NCI-H1105 treated with DMSO at 0.1 percent for 48 hours (cell line): ENCODE measurements at places on chromosomes 5 and 9.

DNA sequence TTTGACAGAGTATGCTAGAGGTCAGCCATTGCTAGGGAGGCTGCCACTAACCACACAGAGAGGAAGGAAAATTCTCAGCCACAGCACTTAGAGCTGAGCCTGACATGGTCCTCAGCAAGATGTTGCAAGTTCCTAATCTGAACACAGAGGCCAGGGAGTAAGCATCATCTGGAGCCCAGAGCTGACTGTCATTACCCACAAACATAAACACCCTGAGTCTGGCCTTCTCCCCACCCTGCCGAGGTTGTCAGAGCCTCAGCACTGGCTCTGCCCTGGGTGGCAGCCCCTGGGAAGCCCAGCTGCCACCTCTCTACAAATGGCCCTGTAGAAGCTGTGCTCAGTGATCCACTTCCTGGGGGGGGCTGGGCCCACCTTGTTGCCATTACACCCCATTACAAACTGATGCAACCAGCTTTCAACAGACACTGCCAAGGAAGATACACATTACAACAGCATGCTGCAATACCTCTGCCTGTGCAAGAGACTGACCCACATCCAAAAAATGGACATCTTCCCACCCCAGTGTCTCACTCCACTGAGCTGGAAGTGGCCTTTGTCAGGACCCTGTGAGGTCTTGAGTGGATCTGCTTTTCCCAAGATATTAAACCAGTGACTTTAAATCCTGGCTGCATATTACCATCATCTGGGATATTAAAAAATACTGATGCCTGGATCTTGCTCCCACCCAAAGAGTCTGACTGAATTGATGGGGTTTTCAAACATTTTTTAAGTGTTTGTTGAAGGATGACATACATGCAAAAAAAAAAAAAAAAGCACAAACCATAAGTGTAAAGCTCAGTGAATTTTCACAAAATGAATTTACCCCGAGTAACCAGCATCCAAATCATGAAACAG lies 33.0 kb downstream of the IRF1 start:
- no peak for DNase-seq

DNA sequence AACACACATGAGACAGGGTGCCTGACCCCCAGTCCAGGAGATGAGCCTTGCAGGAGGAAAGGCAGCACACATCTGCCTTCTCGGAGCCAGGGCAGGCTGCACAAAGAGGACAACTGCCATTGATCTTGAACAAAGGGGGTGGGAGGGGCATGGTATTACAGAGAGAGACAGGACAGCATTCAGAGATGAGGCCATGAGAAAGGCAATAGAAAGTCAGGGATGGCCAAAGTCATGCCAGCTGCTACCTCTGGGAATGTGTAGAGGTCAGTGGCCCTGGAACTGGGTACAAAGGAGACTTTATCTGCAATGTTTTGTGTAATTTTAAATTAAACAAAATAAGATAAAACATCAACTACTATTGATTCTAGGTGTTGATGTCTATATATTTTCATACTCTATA lies 43.2 kb downstream of the WDR36 start:
- DNase-seq, result no peak

- no peak for DNase-seq
Observed at GRCh38 chr5:156815988-156816599, 34.0 kb upstream of the PPP1R2B start.

- peak; percentile 50 for DNase-seq
Observed at GRCh38 chr9:137114613-137115393, at the start of gene DPP7. Gene DPP7, minus strand, starts transcription at chr9:137114733. Its CDS starts 20 bp downstream, at chr9:137114713.

- DNase-seq, result no peak
Observed at GRCh38 chr5:136190904-136191303, 2.1 kb downstream of the SMIM32 start.

- DNase-seq, result no peak
Observed at GRCh38 chr9:90007516-90008440, 403.0 kb downstream of the GADD45G start.

DNA sequence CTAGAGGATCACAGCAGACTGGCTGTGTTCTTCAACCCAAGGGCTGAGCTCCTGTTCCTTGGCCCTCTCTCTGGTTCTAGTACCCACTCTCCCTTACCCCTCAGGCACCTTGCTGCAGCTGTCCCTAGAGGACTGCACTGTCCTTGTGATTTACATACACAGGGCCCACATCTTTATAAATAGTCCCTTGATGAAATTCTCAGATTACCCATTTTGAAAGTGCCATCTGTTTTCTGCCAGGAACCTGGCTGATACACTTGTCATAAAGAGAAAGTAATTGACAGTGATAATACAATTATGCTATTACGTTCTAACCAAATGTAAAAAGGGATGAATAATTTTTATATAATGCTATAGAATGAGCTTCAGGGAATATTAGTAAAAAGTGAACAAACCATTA lies 16.5 kb upstream of the SPARC start:
- DNase-seq, result peak; percentile 4

DNA sequence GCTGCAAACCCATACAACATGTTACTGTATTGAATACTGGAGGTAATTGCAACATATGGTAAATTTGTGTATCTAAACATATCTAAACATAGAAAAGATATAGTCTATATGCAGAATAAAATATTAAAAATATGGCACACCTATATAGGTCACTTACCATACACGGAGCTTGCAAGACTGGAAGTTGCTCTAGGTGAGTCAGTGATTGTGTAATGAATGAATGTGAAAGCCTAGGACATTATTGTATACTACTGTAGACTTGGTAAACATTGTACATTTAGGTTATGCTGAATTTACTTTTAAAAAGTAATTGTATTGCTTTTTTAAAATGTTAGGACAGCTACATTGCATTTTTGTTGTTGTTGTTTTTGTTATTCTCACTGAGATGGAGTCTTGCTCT lies 968.8 kb downstream of the TLE1 start:
- no peak for DNase-seq

DNA sequence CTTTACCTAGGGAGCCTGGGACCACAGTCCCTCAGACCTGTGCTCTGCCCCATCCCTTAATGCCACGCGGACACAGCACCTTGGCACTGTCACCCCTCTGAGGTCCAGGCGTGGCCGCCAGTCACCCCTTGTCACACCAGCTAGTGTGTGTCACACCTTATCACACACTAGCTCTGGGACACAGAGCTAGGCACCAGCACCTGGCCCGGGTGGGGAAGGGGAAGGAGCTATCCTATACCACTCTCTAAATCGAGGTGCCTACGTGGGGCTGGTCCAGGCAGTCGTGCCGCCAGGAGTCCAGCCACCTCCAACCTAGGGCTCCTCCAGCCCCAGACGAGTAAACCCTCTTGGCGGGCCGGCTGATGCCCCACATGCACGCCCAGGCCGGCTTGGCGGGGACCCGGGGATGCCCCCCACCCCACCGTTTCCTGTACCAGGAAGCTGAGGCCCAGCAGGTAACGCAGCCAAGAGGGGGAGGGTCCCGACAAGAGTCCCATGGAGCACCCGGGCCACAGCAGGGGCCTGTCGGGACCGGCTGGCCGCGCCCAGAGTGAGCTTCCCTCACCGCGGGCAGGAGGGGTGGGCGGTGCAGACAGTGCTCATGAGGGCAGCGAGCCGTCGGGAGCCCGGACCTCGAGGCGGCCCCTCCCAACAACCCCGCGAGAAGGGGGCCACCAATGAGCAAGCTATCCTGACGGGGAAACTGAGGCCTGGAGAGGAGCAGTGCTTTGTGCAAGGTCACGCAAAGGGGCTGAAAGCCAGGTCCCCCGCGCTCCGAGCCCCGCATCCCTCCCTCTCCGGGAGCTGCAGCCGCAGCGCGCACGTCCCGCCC lies 550 bp downstream of the CORO2A start:
- DNase-seq, result no peak

DNA sequence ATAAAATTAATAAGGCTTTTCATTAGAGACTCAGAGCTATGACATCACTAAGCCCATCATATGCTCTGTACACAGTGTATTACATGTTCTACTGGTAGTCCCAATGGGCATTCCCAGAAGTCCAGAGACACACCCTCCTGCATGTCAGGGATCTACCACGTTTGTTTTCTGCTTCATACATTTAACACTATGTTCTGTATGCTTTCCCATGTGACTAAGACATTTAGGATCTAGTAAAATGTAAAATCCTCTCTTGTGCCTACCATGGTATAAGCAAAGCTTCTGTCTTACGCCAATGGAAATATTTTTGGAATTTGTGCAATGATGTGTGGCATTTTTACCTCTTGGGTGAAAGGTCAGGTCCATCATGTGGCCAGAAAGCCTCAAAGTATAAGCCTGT lies 192.4 kb downstream of the ADAMTSL1 start:
- DNase-seq, result no peak

GRCh38 chr5:130545291-130545690 lies 619.8 kb downstream of the HINT1 start:
- no peak for DNase-seq

- DNase-seq, result no peak
Observed at GRCh38 chr5:123874600-123875201, 362.7 kb downstream of the CSNK1G3 start.

- DNase-seq, result no peak
Observed at GRCh38 chr9:134410071-134410834, 84.0 kb downstream of the RXRA start.

- peak; percentile 34 for DNase-seq
Observed at GRCh38 chr9:31119890-31120454, 1264.5 kb upstream of the ACO1 start.

DNA sequence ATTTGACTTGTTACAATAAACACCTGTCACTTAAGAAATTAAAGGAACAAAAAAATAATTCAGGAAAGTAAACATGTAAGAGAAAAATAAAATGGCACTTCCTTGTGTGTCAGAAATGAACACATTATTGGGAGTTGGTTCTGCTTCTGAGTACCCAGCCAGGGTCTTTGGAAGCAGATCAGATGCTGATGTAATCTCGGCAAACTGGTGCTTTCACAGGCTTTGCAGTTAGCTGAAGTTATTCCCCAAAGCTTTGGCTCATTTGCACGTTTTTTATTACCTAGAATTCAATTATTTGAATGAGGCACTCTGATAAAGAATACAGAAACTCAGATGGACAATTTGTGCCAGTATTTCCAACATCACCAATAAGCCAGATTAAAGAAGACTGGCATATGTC lies 10.9 kb downstream of the CDH18 start:
- no peak for DNase-seq

GRCh38 chr5:96067894-96068614 lies 106.4 kb upstream of the ELL2 start:
- no peak for DNase-seq

DNA sequence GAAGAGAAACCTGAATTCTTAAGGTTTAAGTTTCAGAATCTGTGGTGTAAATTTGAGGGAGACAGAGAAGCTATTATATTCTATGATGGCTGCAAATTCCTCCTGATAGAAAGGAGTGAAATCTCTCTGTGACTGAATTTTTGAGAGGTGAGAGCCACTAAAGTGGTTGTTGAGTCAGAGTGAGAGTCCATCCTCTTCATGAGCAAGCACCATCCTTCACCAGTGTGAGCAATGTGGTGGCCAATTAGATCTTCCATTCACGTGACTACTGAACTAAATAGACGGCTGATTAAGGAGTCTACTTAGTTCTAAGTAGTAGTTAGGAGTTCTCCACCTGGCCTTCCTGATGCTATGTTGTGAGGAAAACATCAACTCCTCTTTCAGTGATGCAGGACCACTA lies 147.8 kb upstream of the CCNH start:
- no peak for DNase-seq

DNA sequence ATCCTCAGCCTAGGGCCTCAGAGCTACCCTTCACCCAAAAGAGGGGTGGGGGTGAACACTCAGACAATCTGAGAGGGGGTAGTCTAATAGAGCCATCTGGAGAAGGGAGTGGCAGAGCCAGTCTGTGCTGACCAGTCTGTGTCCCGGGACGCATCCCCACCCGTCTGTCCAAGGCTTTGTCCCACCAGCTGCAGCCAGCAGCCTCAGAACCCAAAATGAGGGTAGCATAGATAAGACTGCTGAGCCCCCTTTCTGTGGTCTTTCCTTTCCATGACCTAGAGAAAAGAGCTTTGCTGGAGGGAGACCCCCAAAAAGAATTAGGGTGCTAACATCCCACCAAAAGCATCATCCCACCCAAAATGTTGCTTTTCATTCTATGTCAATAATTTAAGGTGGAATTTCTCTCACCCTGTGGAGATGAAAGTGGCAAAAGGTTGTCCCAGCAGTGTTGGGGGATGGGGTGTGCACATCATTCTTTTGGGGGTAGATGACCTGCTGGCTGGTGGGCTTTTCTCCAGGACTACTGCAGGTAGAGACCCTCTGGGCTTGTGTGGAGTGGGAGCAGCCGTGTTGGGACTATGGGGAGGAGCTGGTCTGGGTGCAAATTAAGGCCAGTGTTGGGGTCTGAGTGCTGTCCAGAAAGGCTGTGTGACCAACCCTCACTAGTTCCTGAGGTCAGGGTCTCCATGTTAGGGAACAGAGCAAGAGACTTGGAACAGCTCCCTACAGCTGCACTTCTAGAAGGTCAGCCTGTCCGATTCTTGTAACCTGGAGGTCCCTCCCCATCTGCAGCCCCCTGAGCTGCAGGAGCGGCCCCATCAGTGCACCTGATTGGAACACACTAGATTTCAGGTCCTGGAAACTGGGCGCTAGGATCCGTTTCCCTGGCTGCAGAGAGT lies 19.9 kb downstream of the URM1 start:
- DNase-seq, result no peak

- DNase-seq, result no peak
Observed at GRCh38 chr5:157025093-157025698, 33.7 kb downstream of the HAVCR1 start.

DNA sequence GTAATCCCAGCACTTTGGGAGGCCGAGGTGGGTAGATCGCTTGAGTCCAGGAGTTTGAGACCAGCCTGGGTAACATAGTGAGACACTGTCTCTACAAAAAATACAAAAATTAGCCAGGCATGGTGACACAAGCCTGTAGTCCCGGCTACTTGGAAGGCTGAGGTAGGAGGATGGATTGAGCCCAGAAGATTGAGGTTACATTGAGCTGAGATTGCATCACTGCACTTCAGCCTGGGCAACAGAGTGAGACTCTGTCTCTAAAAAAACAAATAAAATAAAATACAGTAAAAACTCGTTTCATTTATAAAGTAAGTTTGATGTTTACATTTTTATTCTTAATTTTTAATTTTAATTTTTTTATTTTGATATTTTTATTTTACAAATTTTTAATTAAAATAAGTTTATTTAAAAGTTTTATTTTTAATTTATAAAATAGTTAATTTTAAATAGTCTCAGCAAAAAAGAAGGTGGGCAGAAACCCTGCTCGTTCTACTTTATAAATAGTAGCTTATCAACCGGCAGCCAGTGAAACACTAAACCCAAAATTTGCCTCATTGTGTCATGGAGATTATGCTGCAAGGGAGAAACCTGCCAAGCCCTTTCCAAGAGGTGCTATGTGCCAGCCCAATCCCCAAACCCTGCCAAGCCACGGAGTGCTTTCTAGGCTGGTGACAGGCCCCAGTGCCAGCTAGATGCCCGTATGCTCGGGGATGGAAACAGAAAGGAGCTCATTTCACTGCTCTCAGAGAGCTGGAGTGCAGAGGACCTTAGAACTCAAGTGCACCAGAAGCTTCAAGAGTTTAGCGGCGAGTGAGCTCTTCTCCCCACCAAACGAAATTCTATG lies 38.9 kb downstream of the SERINC5 start:
- peak; percentile 23 for DNase-seq

- no peak for DNase-seq
Observed at GRCh38 chr5:61328791-61329549, 3.1 kb upstream of the ZSWIM6 start.
